ENCODE measurements at places on chromosomes 16 and 17.

GRCh38 chr16:67804853-67805542, 1.4 kb downstream of the RANBP10 start:
- no peak for DNase-seq

- no peak for DNase-seq
Measured at GRCh38 chr17:1558401-1558800, 4.2 kb downstream of the PITPNA start.

DNA sequence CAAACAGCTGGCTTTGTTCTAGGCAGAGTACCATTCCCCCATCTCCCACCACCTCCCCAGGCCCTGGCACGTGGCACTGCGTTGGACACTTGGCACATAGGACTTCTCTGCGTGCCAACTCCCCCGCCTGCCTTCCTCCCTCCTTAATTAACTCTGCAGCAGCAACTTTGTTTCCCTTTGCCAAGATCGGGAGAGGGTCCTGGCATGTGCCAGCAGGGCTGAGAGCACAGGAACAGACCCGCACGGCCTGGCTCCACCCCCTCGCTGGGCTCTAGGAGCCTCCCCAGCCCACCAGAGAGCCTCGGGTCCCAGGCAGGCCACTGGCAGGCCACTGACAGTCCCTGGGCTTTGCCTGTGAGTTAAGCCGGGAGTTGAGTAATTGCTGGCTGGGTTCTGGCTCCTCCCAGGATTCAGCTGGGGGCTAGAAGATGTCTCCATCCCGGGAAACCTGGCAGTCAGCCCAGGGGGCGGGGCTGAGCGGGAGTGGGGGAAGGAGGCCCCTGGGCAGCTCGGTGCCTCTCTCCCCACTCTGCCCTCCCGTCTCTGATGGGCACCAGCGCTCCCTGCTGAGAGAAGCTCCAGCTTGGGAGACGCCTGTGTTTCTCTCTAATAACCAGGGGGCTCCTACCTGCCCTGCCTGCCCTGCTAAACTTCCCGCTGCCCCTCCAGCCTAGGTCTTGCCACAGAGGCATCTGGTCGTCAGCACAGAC, 224.0 kb upstream of the TNRC6C start:
- DNase-seq: peak; percentile 49

DNA sequence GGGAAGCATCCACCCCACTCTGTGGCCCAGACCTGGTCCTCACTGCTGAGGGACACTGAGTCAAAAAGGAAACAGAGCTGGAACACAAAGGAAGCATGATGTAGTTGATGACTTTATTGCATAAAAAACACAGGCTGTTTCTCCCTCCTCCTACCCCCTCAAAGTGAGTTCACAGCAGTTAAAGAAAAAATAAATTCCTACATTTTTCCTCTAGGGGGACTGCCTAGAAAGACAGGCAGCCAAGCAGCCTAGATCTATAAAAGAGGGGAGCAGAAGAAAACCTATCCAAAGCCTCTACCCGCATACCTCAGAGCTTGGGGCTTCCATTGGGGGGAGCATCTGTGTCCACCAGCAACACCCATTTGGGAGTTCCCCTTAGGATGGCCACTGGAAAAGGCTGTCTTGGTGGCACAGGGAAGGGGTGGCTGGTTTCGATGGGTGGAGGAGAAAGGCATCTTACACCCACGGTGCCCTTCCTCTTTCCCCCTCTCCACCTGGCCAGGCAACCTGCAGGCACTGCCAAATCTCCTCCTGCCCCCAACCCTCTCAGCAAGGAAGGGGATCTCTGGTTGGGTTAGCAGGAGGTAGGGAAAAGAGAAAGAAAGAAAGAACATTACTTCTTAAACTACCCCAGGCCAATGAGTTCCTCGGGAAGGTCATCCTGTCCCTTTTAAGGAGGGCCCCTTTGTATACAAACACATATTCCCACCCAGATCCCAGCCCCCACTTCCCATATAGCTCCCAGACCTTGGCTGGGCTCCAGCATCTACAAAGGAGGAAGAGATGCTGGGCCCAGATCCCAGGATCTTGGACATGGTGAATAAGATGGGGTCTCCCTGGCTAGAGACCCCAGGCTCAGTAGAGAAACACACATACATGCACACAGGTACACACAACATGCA, 4.0 kb upstream of the SCRN2 start:
- peak; percentile 65 for DNase-seq

DNA sequence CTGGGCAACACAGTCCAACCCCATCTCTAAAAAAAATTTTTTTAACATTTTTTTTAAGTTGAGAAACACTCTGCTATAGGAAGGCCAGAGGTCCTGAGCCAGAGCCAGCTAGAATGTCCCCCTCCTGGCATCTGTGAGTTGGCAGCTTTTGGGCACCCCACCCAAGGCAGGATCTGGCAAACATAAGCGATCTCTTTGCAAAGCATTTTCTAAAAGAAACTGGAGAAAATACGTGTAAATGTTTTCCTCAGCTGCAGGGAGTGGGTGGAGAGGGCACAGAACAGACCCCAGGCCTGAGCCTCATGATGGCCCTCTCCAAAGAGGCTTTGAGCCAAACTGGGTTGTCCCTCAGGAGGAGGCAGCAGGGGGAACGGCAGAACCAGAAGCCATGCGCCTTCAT, 11.7 kb downstream of the CAVIN1 start:
- DNase-seq: no peak

DNA sequence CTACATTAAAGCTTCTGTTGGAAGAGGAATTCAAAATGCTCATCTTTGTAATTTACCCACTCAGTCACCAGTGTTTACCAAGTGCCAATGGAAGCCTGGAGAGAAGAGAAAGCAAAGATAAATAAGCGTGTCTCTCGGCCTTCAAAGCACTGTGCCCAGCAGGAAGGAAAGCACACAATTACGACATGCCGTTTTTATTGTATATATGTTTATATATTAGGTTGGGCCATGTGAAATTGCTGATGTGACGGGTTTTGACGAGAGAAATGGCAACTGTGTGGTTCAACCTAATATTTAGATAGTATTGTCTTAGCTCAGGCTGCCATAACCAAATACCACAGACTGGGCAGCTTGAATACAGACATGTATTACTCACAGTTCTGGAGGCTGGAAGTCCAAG, 79.3 kb upstream of the HSBP1 start:
- peak; percentile 30 for DNase-seq

- peak; percentile 10 for DNase-seq
Measured at GRCh38 chr17:62032480-62032879, 32.6 kb downstream of the MED13 start.

GRCh38 chr17:1422885-1423284, 22.9 kb upstream of the YWHAE start:
- DNase-seq: peak; percentile 95

- DNase-seq: peak; percentile 92
Measured at GRCh38 chr16:30491744-30492308, 19.3 kb downstream of the ITGAL start.

DNA sequence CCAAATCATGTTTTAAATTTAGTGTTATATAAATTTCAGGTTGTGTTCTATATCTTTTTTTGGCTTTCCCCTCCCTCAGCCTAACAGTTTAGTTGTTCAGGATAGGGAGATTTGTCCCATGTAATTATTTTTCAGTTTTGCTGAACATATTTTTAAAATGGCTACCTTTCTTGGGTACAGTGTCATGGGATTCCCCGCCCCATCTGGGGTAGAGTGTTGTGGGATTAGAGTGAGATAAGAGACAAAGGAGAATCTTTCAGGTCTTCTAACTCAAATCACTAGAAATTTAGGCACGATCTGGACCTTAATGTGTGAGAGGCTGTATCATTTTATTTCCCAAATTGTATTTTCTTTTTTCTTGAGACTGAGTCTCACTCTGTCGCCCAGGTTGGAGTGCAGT, 24.8 kb downstream of the NFAT5 start:
- DNase-seq: no peak

DNA sequence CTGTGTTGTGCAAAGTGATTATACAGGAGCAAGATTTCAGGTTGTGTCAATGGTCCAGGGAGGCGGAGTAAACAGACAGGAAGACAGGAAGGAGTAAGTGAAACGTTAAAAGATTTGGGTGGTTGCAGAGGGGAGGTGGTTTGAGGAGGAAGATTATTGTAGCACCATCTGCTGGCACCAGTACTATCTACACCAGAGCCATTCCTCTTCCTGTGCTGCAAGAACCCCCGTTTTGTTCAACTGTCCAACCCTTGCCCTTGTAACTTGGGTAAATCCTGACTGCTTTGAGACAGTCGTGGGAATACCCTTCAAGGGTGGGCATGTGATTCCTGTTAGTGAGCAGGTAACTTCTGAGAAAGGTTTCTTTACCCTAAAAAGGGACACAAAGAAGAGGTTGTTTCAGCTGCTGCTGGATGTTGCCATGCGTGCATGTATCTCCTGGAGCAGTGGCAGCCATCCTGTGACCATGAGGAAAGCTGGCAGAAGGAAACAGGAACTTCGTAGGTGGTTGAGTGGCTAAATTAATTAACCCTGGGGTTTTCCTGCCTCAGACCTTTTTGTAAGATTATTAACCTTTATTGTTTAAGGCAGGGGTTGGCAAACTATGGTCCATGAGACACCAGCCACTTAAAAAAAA, 124.1 kb downstream of the PRKCA start:
- peak; percentile 56 for DNase-seq

DNA sequence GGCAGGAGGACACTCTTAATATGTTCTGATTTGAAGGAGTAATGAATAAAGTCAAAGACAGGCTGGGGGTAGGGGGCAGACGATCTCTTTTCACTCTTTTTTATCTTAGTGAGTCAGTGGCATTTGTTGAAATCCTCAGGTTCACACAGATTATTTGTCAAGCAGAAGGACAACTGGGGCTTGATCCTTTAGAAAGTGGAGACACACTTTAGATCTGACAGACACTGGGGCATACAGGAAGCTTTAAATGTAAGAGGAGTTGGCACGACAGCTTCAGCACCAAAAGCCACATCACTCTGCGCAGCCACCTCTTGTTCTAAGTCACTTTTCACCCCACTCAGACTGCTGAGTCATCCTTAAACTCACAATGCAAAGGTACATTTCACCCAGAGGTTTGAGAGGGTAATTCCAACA, 121.5 kb downstream of the STXBP4 start:
- peak; percentile 28 for DNase-seq

GRCh38 chr17:58280480-58281217, at the start of gene MPO:
Gene MPO (minus strand): TSS chr17:58280935. CDS start chr17:58280758, 177 bp downstream.
- no peak for DNase-seq

DNA sequence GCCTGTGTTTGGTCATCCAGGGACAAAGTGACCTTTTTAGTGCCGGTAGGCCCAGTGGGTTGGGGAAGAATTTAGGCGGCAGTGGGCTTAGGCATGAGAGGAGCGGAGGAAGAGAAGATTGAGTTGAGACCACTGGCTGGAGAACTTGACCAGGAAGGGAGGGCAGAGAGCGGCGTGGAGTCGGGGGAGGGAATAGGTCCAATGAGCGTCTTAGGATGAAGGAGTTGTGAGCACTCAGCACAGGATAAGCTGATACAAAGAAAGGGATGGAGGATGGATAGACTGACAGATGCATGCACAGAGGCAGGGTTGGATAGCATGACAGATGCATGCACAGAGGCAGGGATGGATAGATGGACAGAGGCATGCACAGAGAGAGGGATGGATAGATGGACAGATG, 8.0 kb downstream of the IL32 start:
- no peak for DNase-seq

GRCh38 chr17:81651692-81652091, 4.7 kb downstream of the PDE6G start:
- peak; percentile 76 for DNase-seq

DNA sequence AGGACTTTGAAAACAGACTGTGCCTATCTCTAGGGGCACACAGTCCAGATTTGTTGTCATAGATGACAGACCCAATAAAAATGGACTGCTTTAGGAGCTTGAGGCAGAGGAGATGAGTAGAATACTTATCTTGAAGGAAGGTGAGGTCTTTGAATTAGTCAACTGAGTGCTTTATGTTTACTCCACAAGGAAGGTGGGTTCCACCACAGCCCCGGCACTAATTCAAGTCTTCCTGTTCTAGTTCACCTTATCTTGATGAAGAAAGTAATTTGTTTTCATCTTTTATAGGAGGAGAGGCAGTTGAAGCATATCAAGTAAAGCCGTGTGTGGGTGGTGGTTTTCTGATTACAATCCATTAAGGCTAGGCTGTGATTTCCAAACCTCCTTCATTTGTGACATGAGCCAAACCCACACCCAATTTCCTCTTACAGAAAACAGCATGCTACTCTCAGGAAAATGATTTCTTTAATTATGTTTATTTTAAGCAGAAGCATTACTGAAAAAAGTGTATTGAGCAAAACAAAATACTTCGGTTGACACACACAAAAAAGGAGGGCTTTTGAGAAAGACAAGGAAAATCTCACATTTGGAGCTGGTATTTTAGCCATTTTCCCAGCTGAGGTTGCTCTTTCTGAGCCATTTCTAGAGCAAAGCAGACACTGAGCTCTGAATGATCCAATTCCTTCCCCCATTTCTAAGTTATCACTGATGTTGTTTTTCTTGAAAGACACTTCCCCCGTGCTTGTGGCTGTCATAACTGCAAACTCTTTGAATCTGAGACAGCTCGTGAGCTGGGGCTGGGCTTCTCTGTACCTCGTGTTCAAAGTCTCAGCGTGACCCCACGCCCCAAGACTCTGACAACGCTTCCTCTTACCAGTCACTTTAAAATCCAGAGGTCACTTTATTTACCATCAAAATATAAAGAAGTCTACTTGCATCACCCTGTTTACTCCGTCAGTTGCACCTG, 35.4 kb downstream of the CDRT15 start:
- peak; percentile 15 for DNase-seq

GRCh38 chr17:81909966-81910839, 996 bp downstream of the PCYT2 start:
- DNase-seq: no peak

DNA sequence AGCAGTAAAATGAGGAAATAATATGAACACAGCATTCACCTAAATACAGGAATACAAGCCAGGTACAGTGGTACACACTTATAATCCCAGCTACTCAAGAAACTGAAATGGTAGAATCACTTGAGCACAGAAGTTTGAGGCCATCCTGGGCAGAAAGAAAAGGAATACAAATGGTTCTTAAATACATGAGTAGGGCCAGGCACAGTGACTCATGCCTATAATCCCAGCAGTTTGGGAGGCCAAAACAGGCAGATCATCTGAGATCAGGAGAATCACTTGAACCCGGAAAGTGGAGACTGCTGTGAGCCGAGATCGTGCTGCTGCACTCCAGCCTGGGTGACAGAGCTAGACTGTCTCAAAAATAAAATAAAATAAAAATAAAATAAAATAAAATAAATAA, 23.0 kb upstream of the SMG8 start:
- no peak for DNase-seq
